SK-N-SH treated with all-trans-retinoic acid at 6 μM for 48 hours (cell line): ENCODE measurements at places on chromosomes 2 and 18.

DNA sequence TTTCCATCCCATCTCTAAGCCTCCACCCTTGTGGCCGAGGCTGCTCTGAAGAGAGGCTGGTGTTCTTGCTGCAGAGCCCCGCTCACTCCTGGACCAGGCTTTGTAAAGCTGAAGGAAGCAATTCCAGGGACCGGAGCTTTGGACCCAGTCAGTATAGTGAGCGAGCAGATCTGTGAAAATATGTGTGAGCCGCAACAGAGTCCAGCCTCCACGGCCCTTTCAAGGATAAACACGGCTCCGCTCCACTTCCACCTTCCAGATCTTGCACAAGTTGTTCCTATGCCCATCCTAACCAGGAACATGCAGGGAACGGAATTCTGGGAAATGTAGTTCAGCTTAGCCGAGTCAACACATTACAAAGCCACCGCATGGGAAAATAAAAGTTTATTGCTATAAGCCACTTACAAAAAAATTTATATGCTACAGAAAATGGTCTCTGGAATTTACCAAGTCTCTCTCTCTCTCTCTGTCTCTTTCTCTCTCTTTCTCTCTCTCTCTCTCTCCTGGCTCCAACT, 151.7 kb upstream of the ZNF521 start:
- ATAC-seq, result peak; percentile 99

DNA sequence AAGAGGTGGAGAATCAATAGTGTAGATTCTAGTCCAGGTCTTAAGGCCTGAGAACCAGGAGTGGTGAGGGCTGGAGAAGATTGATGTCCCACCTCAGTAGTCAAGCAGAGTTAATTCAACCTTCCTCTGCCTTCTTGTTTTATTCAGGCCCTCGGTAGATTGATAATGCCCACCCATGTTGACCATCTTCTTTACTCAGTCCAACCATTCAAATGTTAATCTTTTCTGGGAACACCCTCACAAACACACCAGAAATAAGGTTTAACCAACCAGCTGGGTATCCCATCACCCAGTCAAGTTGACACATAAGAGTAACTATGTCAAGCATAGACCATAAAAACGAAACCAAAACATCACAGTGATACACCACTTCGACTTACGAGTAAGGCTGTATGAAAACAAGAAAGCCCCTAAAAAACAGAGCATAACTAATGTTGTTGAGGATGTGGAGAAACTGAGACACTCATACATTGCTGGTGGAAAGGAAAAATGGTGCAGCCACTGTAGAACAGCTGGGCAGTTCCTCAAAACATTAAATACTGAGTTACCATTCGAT, 57.5 kb downstream of the SLC35F5 start:
- ATAC-seq, result no peak

DNA sequence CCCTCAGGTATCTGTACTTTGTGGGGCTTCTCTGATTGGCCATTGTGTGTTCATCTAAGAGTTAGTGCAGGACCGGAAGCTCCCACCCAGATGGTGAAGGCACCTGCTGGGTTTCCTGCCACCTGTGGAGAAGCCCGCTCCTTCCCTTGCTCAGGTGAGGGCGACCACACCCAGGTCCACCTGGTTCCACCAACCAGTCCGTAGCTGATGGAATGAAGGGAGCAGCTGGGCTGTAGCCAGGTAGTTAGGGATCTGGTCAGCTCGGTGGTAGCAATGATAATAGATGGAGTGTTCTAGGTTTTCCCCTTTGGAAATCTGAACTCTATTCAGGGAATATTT, 16.0 kb downstream of the SH3BP4 start:
- ATAC-seq, result no peak

GRCh38 chr2:170264522-170264860, 86.5 kb downstream of the MYO3B start:
- no peak for ATAC-seq

DNA sequence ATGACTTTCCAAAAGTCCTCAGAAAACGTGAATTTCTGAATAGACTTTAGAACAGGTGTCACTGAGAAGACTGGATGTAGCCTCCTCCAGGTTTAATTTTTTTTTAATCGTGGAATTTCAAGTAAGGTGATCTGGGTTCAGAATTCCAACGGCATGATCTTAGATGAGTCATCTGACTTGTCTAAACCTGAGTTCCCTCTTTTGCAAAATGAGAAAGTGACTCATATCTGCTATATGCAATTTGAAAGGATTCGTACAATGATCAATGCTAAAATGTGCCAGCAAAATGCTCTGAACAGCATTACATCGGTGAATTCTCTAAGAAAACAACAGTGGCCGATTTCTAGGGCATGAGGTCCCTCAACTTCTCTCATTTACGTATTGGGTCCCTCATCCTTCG, 69.1 kb upstream of the ZNF516 start:
- ATAC-seq, result no peak

GRCh38 chr2:176079831-176080539, 3.8 kb downstream of the EVX2 start:
- peak; percentile 85 for ATAC-seq

DNA sequence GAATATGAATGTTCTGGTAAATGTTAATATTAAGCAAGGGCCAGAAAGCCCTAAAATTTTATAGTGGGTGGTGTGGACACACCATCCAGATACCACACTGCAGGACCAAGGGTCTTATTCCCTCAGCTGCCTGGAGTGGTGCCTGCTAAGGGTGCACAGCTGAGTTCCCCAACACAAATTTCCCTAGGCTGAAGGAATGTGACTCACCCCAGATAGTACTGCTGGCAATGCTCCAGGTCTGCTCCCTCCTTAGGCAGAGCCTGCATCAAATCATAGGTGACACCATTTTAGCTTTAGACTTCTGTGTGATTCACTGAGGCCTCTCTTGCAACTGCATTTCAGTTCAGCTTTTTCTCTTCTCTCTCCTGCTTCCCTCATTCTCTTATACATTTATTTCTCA, 321.1 kb downstream of the SATB2 start:
- no peak for ATAC-seq
